ENCODE measurements at places on chromosomes 1 and 21. TPM values are rescaled to one million over a fixed set of nuclear protein-coding genes. Genes with fewer than 3 reads are reported as not detected.

- no peak overlapping the region for H3K4me3 ChIP-seq
- H3K27me3 ChIP-seq = peaks cover 30% of the 10 kb centered on the region
- H3K36me3 ChIP-seq = no peaks in the 10 kb centered on the region
Measured at GRCh38 chr21:44377201-44377921, 23.9 kb downstream of the TRPM2 start.

- peaks cover 90% of the 10 kb centered on the region for H3K27me3 ChIP-seq
- no peak overlapping the region for H3K4me3 ChIP-seq
- H3K27ac ChIP-seq = no peak overlapping the region
- peaks cover 3% of the 10 kb centered on the region for H3K4me1 ChIP-seq
- no peaks in the 10 kb centered on the region for H3K36me3 ChIP-seq
- no peak for DNase-seq
Measured at GRCh38 chr1:92475029-92475428, 11.7 kb downstream of the GFI1 start.

- no peaks in the 10 kb centered on the region for H3K36me3 ChIP-seq
- H3K4me1 ChIP-seq = peaks cover 20% of the 10 kb centered on the region
- peaks cover 14% of the 10 kb centered on the region for H3K27me3 ChIP-seq
Measured at GRCh38 chr1:30373471-30374399, 349.6 kb downstream of the MATN1 start.

Gene BTBD19
- total RNA-seq = 43.7 TPM

DNA sequence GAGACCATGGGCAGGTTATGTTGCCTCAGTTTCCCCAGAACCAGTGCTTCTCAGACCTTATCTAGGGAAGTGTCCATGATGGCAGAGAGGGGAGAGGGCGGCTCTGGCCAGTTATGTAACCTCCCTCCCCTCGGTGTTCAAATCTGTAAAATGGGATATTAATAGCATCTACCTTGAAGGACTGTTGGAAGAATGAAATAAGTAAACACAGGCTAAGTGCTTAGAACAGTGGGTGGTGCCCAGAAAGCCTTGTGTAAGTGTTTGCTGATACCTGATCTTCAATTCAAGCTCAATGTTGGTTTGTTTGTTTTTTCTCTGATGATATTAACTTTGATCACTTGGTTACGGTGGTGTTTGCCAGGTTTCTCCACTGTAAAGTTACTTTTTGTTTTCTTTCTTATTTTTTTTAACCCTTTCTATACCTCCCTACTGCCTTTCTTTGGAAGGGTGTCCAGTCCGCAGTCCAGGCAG lies 34.9 kb downstream of the EPHA2 start:
- H3K4me1 ChIP-seq = peaks cover 19% of the 10 kb centered on the region
- H3K27ac ChIP-seq = peak overlapping the region; percentile 56
- no peaks in the 10 kb centered on the region for H3K27me3 ChIP-seq
- no peak overlapping the region for H3K4me3 ChIP-seq
- H3K36me3 ChIP-seq = peaks cover 20% of the 10 kb centered on the region
- no peak for DNase-seq

Gene LAMC1
- 168 TPM for total RNA-seq

Gene MPZ
- 1.3 TPM for total RNA-seq

- no peaks in the 10 kb centered on the region for H3K36me3 ChIP-seq
- no peaks in the 10 kb centered on the region for H3K27me3 ChIP-seq
- DNase-seq = peak; percentile 17
- no peak overlapping the region for H3K4me3 ChIP-seq
- no peak overlapping the region for H3K27ac ChIP-seq
Measured at GRCh38 chr1:1281533-1282321, 1.5 kb downstream of the SCNN1D start.

Gene PLCH2
- total RNA-seq = 1.7 TPM

GRCh38 chr1:15157524-15158399 lies 4.2 kb downstream of the TMEM51 start:
- H3K4me1 ChIP-seq = peaks cover 38% of the 10 kb centered on the region
- H3K36me3 ChIP-seq = no peaks in the 10 kb centered on the region
- no peak overlapping the region for H3K4me3 ChIP-seq
- peak overlapping the region; percentile 56 for H3K27ac ChIP-seq
- DNase-seq = no peak
